AG04449 (cell line): ENCODE measurements at places on chromosomes 13 and 19.

GRCh38 chr19:5001615-5002014 lies 32.7 kb downstream of the KDM4B start:
- DNase-seq: no peak

GRCh38 chr13:26221399-26221720 lies 754 bp downstream of the RNF6 start:
- DNase-seq: no peak

- DNase-seq: no peak
These were observed at the start of gene MYPOP for GRCh38 chr19:45901912-45902650. MYPOP (minus strand) TSS chr19:45902613; CDS start chr19:45901773, 840 bp downstream.

- no peak for DNase-seq
These were observed 2.2 kb upstream of the ESD start for GRCh38 chr13:46799139-46799538.

- DNase-seq: no peak
These were observed 781.3 kb upstream of the MIR17HG start for GRCh38 chr13:90565985-90566713.

DNA sequence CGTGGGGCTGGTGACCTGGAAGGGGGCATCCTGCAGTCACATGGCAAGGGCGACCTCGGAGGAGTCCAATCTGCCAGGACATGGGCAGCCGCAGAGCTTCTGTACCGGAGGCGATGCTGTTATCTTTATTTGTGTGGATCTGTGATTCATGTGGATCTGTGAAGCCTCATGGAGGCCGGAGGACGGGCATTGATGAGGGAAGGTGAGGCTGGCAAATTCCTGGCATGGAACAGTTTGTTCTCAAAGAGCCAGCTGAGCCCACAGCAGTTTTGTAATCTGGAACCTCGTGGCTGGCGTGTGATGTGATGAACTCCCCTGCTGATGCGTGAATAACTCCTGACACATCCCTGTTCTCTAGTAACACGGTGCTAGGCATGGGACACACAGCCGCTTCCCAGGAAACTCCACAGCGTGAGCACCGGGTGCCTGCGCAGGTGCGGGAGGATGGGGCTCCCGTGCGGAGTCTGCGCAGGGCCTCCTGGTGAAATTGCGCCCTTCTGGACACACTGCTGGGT lies 40.4 kb downstream of the ATP11A start:
- DNase-seq: no peak

- no peak for DNase-seq
These were observed 9.4 kb upstream of the PROZ start for GRCh38 chr13:113148940-113149503.

DNA sequence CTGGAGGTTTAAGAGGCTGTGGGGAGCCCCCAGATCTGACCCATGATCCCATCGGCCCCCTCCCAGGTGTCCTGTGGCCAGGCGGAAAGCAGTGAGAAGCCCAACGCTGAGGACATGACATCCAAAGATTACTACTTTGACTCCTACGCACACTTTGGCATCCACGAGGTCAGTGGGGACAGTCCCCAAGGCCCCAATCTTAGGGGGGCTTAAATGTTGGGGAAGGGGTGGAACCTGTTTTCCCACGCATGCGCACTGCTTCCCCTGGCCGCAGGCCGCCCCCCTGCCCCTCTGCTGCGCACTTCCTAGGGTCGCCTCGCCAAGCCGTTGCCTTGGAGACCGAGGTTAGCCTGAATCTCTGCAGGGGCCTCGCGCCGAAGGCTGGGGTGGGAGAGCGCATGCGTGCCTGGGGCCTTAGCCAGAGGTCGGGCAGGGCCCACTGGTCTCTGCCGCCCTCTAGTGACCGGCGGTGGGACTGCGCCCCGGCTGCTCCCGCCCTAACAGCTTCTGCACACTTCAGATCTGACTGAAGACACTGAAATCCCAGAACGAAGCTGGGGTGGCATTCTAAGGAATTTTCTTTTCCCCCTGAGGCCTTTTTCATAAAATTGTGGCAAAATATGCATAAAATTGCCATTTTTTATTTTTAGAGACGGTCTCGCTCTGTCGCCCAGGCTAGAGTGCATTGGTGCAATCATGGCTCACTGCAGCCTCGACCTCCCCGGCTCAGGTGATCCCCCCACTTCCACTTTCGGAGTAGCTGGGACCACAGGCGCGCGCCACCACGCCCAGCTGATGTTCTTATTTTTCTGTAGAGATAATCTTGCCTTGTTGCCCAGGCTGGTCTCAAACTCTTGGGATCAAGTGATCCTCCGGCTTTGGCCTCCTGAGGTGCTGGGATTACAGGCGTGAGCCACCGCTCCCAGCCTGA lies 3.6 kb downstream of the PRMT1 start:
- no peak for DNase-seq

- no peak for DNase-seq
These were observed 41.9 kb downstream of the EPSTI1 start for GRCh38 chr13:42950181-42950580.

DNA sequence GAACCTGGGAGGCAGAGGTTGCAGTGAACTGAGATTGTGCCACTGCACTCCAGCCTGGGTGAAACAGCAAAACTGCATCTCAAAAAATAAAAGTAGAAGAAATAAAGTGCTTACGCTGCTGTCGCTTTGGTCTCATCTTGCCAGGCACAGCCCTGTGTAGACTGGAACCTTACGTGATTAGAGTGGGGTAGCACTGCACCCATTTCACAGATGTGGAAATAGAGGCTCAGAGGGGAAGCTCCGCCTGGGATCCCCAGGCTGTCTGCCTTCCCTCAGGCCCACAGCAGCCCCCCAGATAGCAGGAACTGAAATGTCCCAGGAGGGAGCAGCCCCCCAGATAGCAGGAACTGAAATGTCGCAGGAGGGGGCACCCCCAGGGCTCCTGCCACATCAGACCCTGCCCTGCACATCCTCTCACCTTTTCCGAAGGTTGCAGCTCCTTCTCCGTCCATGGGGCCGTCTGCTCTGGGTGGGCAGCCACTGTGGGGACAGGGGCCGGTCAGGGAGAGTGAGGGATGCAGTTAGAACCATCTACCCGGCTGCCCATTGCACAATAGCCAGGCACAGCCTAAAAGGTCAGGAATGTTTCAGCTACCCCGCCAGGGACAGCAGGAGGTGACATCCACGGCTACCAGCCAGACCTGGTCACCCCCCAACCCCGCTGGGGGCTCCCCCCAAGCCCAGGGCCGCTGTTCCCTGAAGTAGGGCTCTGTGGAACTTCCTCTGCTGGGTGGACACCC lies 1.9 kb downstream of the PLIN4 start:
- DNase-seq: no peak

DNA sequence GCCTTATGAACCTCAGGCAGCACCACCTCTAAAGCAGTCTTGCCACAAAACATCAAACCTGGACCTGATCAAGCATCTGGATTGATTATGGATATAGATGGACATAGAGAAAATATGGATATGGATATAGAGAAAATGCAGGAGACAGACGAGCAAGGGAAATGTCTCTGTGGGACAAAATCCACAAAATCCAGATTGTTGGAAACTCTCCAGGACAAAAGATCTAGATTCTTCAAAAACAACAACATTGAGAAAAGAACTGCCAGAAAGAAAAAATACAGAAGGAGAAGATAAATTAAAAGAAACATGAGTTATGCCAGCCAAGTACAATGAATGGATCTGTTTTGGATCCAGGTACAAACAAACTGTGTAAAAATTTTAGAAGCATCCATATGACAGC lies 1176.5 kb downstream of the UQCRFS1 start:
- no peak for DNase-seq

DNA sequence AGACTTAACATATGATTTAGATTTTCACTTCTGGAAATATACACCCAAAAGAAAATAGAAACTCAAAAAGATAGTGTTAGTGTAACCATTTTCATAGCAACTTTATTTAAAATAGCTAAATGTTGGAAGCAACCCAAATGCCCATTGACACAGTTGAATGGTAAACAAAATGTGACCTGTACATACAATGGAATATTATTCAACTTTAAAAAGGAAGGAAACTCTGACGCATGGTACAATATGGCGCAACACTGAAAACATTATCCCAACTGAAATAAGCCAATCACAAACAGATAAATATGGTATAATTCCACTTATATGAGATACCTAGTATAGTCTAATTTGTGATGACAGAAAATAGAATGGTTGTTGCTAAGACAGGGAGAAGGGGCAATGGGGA lies 1456.1 kb upstream of the MIR17HG start:
- no peak for DNase-seq

DNA sequence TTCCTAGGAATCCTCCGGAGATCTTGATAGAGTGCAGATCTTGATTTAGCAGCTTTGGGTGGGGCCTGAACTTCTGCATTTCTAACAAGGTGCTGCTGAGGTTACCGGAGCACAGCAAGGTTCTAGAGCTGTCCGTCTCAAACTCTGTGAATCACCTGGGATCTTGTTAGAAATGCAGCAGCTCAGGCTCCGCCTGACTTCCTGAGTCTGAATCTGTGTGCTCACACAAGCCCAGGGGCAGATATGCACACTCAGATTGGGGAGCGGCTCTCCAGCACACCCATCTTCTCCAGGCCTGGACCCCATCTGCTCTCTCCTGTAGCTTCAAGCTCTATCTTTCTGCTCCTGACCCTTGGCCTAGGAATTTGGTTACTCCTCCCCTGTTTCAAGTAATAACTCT lies 3.5 kb upstream of the TEX26 start:
- no peak for DNase-seq

DNA sequence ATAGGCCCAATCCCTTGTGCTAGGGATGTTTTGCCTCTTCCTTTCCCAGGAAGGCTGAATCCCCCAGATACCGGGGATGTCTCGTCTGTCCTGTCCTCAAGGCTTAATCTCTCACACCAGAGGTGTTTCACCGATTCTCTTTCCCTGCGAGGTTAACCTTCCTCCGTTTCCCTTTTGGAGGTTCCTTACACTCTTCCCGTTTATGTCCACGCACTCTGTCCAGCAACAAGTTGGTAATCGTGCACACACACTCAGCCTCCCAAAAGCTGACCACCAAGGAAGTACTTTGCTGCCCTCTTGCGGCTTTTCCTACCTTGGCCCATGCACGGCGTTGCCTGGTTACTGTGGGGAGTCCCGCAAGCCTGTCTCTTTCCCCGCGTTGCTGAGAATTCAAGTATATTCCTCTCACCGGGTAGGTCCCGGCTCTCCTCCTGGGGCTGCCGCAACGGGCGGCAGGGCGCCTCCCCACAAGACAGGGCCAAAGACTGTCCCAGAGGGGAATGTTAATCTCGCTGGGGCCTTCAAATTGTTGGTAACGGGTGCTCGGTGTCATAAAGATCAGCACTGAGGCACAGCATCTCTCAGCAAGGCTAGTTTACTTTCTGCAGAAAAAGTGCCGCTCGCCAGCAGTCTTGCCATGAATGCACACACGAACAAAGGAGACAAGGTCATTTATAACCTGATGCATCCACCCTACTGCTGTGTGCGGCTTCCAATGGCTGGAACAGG lies 36.7 kb upstream of the CD177 start:
- no peak for DNase-seq

GRCh38 chr13:50989476-50989875 lies 79.9 kb downstream of the RNASEH2B start:
- no peak for DNase-seq

- no peak for DNase-seq
These were observed 37.8 kb upstream of the PCCA start for GRCh38 chr13:100051070-100051469.

DNA sequence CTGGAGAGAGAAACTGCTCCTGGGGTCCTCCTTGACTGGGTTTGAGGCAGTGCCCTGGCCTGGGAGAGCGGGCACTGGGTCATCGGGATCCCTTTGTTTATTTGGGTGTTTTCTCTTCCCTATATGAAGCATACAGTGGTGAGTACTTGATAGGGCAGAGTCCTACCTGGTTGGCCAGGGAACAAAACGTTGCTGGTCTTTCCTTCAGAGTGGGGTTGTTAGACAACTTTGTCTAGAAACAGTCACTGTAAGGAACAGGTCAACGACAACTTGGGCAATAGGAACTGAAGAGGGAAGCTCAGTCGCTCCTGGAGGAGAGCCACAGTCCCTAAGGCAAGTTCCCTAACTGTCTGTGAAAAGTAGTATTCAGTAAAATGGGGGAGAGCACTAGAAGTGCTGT lies 550 bp upstream of the OLFM4 start:
- no peak for DNase-seq

- DNase-seq: no peak
These were observed 11.4 kb downstream of the NDUFA11 start for GRCh38 chr19:5891938-5892771.

DNA sequence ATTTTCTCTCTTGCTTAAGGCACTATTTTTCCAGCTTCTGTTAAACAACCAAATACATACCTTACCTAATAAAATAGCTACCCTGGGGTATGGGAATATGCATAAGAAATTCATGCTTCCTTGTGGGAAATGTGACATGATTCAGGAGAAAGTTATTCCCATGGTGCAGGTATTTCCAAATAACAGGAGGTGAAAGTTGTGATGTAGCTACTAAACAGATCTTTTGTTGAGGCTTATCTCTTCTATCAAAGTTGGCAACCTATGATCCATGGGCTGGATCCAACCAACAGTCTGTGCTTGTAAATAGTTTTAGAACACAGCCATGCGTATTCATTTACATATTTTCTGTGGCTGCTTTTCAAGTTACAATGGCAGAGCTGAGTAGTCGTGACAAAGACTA lies 177.8 kb upstream of the NBEA start:
- no peak for DNase-seq

DNA sequence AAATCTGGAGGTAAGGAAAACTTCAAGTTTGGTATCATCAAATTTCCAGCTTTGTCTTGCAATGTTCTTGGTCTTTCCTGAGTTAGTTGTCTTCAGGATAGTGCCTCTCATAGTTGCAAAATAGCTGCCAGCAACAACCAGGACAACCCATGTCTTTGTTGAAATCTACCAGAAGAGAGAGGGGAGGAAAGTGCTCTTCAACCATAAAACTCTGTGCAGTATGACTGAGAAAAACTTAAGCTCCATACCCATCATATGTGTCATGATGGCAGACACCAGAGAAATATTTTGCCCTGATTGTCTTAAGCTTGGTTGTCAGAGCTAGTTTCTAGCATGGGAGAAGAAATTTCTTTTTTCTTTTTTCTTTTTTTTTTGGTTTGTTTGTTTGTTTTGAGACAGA lies 103.3 kb downstream of the SPRY2 start:
- peak; percentile 40 for DNase-seq

GRCh38 chr13:50377726-50378270 lies 362.6 kb downstream of the KCNRG start:
- no peak for DNase-seq

GRCh38 chr13:40492511-40492910 lies 173.9 kb downstream of the FOXO1 start:
- DNase-seq: no peak

DNA sequence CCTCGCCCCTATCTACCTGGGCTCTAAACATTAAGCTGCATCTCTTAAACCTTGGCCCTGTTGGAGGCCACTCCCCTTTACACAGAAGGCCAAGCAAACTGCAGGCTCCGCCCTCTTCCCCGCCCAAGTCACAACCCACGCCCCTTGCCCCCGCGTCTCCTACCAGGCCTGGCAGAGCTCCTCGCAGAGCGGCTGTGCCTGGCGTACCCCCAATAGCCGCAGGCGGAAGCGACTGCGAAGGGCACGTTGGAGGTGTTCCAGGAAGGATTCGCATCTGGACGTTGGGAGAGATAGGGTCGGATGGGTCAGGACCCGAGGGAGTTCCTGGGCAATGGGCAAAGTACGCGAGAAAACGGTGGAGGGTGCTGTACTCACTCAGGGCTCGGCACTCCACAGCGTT lies 5.9 kb downstream of the RTBDN start:
- no peak for DNase-seq
